ENCODE measurements at places on chromosomes 11 and 22.
A peak's percentile ranks its signal among the peaks of the same experiment; 100 is the strongest.

GRCh38 chr11:2216400-2217064, 44.9 kb upstream of the TH start:
- no peak for DNase-seq

GRCh38 chr11:1838426-1839144, at the start of gene TNNI2:
Gene TNNI2, plus strand, starts transcription at chr11:1838981. Its CDS starts 716 bp downstream, at chr11:1839697.
- DNase-seq, result no peak

GRCh38 chr11:67254798-67255197, 11.5 kb upstream of the GRK2 start:
- DNase-seq, result no peak

DNA sequence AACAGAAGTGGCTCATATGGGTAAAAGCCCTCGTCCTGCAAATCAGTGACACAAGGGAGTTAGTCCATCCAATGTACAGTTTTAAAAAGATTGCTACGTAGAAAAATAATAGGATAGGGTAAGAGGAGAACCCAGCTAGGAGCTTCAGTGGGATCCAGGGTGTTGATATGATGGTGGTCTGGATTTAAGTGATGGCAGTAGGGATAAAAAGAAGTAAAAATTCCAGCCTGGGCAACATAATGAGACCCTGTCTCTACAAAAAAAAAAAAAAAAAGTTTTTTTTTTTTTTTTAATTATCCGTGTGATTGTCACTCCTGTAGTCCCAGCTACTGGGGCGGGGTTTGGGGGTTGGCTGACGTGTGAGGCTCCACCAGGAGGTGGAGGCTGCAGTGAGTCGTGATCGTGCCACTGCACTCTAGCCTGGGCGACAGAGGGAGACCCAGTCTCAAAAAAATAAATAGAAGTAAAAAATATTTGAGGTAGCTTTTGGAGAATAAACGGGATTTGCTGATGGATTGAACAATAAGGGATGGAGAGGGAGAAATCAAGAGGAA, 7.0 kb upstream of the L3MBTL2 start:
- no peak for DNase-seq

DNA sequence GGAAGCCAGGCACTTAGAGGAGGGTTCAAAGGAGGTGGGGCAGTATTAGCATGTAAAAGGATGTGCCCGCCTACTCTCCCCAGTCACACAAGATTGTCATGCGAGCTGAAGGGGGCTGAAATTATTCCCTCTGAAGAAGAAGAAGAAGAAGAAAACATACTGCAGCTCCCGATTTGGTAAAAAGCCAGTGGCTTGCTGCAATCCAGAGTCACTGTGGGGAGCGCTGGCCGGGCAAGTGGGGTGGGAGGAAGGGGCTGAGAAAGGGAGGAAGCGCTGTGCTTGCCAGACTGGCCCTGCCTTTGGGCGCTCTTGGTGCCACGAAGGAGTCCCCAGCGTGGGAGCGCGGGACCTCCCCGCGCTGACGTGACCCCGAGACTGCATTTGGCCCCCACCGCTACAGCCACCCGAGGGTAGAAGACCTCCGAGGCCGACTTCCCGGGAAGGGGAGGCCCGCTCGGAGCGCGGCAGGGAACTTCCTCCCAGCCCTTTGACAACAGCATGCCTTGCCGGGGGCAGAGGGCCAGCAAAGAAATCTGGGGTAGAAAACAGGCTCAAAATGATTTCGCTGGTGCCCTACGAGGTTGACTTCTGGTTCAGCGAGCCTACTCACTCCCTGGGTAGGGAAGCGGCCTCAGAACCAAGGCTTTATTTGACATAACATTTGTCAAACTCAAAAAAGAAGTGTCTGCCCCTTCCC, 906.3 kb downstream of the DLG2 start:
- no peak for DNase-seq

DNA sequence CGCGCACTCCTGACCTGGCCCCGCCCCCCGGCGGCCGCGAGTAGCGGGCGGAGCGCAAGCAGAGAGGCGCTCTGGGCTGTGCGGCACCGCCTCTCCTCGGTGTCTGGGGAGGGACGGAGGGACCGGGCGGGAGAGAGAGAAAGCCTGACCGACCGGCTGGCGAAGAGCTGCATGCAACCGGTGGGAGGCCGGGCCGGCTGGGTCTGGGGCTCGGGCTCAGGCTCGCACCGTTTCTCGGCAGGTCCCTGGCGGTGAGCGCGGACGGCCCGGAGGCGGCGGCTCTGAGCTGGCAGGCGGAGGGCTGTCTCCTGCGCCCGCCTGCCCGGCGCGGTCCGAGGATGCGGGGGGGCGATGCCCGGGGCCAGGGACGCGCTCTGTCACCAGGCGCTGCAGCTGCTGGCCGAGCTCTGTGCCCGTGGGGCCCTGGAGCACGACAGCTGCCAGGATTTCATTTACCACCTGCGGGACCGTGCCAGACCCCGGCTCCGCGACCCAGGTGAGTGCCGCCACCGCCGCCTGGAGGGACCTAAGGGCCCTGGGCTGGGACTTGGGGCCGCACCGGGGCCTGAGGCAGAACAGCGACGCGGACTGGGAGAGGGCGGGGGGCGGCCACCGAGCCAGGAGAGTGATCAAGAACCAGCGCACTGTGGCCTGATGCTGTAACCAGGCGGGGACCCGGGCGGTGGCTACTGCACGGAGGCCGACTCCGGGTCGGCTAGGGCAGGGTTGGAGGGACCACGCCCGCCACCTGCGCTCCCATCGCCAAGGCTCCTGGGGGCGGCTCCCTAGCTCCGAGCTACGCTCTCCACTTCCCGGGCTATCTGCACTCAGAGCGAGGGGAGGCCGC, at the start of gene SYT9:
Gene SYT9 (plus strand): TSS at position 69 of the 847 bp plus-strand sequence. CDS start 283 bp downstream, at position 352.
- no peak for DNase-seq

DNA sequence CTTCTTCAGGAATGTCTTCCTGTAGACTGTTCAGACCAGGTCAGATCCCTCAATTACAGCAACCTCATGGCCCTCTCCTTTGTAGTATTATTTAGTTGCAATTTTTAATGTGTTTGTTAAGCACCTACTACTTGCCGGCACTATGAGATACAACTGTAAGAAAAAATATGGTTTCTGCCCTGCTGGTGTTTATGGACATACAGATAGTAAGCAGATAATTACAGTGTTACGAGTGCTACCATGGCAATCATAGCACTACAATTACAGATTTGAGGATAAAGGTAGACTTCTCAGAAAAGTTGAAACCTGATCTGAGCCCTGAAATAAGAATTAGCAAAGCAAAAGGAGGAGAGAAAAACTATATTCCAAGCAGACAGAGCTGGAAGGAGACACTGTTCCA, 2.8 kb downstream of the LRRC51 start:
- no peak for DNase-seq

- DNase-seq, result peak; percentile 64
Observed at GRCh38 chr11:60970369-60970774, 1.1 kb upstream of the CD6 start.

- no peak for DNase-seq
Observed at GRCh38 chr11:122785031-122785541, 53.2 kb upstream of the CRTAM start.

All from activated CD8-positive, alpha-beta memory T cell treated with anti-CD3 and anti-CD28 coated beads for 4 hours (primary cell).